ENCODE measurements at places on chromosomes 6 and 20. TPM values are rescaled to one million over a fixed set of nuclear protein-coding genes. Genes with fewer than 3 reads are reported as not detected.

GRCh38 chr6:113847447-113847846 is 9.7 kb upstream of the MARCKS start:
- no peaks in the 10 kb centered on the region for H3K4me1 ChIP-seq
- no peak for DNase-seq
- no peak overlapping the region for H3K4me3 ChIP-seq
- H3K27me3 ChIP-seq = no peaks in the 10 kb centered on the region

DNA sequence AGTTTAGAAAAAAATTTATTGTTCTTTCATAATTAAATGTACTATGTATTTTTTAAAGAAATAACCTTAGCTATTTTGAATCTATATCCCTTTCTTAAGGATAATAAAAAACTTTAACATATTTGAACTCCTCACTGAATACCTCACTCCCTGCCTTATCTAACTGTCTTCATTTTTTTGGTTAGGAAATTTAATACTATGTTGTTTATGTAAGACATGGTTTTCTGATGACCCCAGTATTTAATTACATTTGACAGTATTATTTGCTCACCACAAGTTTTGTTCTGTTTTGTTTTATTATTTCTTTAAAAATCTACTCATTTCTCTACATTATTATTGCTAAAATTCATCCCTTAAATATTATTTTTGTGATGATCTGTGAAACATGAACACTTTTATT is 394.4 kb upstream of the ADGRB3 start:
- no peak overlapping the region for H3K27ac ChIP-seq
- H3K4me3 ChIP-seq = no peak overlapping the region
- no peaks in the 10 kb centered on the region for H3K4me1 ChIP-seq
- no peak for DNase-seq

DNA sequence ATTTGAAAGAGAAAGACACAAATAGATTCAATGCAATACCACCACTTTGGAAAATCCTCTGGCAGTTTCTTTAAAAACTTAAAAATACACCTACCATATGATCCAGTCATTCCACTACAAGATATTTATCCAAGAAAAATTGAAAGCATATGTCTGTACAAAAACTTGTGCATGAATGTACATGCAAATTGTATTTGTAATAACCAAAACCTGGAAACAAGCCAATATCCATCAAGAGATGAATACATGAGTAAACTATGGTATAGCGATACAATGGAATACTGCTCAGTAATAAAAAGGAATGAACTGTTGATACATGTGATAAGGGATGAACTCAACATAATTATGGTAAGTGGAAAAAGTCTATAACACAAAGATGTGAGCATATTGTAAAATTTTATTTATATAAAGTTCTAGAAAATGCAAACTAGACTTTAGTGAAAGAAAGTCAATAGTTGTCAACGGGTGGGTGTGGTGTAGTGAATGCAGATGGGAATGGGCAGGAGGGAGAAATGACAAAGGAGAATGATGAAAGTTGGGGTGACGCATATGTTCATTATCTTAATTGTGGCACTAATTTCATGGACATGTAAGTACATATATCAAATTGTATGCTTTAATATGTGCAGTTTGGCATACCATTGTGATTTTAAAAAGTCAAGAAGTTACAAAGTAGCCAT is 347.5 kb downstream of the SAMD5 start:
- H3K4me1 ChIP-seq = no peaks in the 10 kb centered on the region
- no peak overlapping the region for H3K4me3 ChIP-seq
- H3K27me3 ChIP-seq = no peaks in the 10 kb centered on the region
- H3K27ac ChIP-seq = no peak overlapping the region

DNA sequence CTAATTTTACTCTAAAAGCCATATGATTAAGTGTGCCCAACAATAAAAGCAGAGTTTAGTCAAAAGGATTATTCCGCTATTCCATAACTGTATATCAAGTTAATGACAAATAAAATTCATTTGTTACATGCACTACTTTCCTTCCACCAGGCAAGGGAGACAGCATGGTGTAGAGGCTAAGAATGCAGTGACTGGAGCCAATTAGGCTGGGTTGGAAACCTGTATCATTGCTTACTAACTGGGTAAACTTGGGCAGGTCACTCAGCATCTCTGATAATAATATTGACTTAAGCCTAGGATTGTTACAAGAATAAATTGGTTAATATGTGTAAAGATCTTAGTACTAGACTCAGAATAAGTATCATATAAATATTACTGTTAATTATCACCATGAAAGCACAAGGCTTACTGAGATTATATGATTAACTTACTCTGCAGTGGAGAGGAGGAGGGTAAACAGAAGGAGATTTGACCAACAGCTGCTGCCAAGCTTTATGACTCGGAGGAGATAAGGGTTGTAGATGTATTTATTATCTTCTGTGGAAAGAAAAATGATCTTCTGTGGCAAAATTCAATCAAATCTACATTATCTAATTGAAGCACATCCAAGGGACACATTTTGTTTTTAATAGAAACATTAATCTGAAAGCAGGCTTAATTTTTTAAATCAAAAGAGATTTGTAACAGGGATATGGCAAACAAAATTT is 1459.9 kb downstream of the GRIK2 start:
- H3K27ac ChIP-seq = no peak overlapping the region
- H3K36me3 ChIP-seq = no peaks in the 10 kb centered on the region
- no peak overlapping the region for H3K4me3 ChIP-seq
- DNase-seq = no peak

The DUSP15 gene
- 26.9 TPM for total RNA-seq

DNA sequence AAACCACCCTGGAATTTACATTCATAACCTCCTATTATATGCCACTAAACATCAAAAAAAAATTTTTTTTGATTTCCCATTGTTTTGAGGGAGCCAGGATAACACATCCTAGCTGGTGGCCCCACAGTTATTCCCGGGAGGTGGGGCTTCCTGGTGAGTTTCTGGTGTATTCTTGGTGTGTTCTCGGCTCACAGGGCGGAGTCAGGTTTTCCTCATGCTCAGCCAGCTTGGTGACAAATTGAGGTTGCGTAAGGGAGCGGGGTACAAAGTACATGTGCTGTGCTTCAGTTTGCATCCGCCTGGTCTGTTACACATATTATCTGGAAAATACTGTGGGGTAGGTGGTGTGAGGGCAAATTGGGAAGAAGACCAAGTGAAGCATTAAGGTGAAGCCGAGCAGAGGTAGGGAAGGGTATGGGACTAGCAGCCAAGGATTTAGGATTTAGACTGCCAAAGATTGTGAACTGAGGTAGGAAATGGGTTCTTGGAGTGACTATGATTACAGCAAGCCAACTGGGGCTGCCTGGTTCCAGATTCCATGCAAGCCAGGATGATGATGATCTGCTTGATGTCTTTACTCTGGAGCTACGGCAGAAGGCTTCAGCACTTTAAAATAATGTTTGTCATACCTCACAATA is 46.2 kb upstream of the EEF1A1 start:
- H3K27ac ChIP-seq = no peak overlapping the region
- H3K36me3 ChIP-seq = no peaks in the 10 kb centered on the region
- H3K4me1 ChIP-seq = no peaks in the 10 kb centered on the region
- no peak for DNase-seq
- no peak overlapping the region for H3K4me3 ChIP-seq
- no peaks in the 10 kb centered on the region for H3K27me3 ChIP-seq

DNA sequence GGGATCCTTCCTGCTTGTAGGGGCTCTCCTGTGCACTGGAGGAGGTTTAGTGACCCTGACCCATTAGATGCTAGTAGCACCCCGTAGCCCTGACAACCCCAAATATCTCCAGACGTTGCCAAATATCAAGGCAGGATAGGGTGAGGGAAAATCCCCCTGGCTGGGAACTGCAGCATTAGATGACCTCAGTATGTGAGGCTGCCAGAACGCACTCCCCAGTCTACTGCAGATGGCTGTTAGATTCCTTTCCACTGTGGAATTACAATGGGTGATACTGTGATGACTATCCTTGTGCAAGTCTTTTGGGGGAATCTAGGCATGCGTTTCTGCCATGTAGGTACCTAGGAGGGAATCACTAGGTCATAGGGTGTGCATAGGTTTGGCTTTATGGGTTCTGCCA is 226.3 kb upstream of the KCNG1 start:
- H3K27ac ChIP-seq = no peak overlapping the region
- no peaks in the 10 kb centered on the region for H3K4me1 ChIP-seq
- DNase-seq = no peak
- no peaks in the 10 kb centered on the region for H3K36me3 ChIP-seq
- no peak overlapping the region for H3K4me3 ChIP-seq

GRCh38 chr6:107987805-107988204 is 29.8 kb upstream of the SEC63 start:
- DNase-seq = no peak
- H3K4me3 ChIP-seq = no peak overlapping the region
- peaks cover 5% of the 10 kb centered on the region for H3K4me1 ChIP-seq
- no peak overlapping the region for H3K27ac ChIP-seq
- peaks cover 2% of the 10 kb centered on the region for H3K27me3 ChIP-seq

GRCh38 chr6:56864171-56864616 is 90.7 kb upstream of the BEND6 start:
- H3K4me3 ChIP-seq = no peak overlapping the region
- H3K36me3 ChIP-seq = no peaks in the 10 kb centered on the region
- no peaks in the 10 kb centered on the region for H3K4me1 ChIP-seq
- no peak for DNase-seq
- H3K27me3 ChIP-seq = peaks cover 6% of the 10 kb centered on the region

- no peak overlapping the region for H3K4me3 ChIP-seq
- no peak overlapping the region for H3K27ac ChIP-seq
- H3K27me3 ChIP-seq = no peaks in the 10 kb centered on the region
- H3K4me1 ChIP-seq = peaks cover 7% of the 10 kb centered on the region
- H3K36me3 ChIP-seq = no peaks in the 10 kb centered on the region
- DNase-seq = no peak
These were observed 4.5 kb upstream of the ZNF451 start for GRCh38 chr6:57085471-57085870.

DNA sequence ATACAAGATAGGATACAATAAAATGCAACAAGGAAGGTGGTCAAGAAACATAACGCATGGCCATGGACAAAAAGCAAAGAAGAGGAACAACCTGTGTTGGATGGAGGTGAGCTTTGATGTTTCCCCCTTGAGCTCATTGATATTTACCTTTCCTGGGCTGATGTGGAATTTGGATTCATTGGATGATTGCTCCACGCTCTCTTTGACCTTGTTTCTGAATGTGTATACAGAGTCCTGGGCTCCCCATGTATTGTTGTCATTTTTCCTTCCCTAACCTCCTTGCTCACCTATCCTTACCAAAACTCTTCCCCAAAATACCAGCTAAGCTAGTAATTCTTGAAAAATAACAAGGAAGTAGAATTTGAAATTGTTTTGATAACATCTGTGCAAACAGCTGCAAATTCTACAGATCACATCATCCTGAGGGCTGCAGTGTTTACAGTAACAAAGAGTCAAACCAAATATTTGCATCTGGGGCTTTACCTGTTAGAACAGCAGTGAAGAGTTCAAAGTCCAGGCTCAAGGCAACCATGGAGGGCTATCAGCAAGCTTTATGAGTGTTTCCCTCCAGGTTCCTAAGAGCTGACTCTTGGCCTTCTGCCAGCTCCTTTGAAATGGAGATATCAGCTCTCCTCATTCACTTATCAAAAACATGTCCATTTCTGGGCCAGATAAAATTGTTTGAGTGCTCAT is 214.3 kb upstream of the MARCKS start:
- peak overlapping the region; percentile 54 for H3K27ac ChIP-seq
- H3K27me3 ChIP-seq = no peaks in the 10 kb centered on the region
- no peak for DNase-seq
- peak overlapping the region; percentile 2 for H3K4me3 ChIP-seq
- no peaks in the 10 kb centered on the region for H3K36me3 ChIP-seq

DNA sequence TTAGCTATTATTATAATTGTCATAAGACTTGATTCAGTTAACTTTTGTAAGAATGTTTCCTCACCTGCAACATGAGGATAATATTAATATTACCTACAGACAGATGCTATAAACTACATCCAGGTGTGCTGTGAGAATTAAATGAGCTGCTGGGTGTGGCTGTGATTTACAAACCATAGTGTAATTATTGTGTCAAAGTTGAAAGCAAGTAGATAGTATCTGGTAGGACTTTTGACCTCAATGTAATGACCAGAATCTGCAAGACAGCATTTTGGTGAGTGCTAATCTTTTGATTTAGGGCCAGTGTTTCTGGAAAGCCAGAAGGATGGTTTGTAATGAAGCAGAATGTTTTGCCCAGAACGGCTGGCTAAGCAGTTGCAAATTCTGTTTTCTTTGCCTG is 162.5 kb downstream of the TRMT11 start:
- H3K36me3 ChIP-seq = no peaks in the 10 kb centered on the region
- H3K27ac ChIP-seq = no peak overlapping the region
- no peak overlapping the region for H3K4me3 ChIP-seq
- no peaks in the 10 kb centered on the region for H3K27me3 ChIP-seq
